ENCODE measurements at places on chromosomes 6 and 20. TPM values are rescaled to one million over a fixed set of nuclear protein-coding genes. Genes with fewer than 3 reads are reported as not detected.

MRPS26 gene
- 98.8 TPM for total RNA-seq

CYP39A1 gene
- 2.4 TPM for total RNA-seq

OR12D3 gene
- total RNA-seq = not detected

SPATS1 gene
- not detected for total RNA-seq

PPIL6 gene
- 2.0 TPM for total RNA-seq

CNBD2 gene
- 12.3 TPM for total RNA-seq

TTI1 gene
- 18.3 TPM for total RNA-seq

MACROD2 gene
- total RNA-seq = not detected

ORC3 gene
- total RNA-seq = 21.4 TPM

UBE2C gene
- total RNA-seq = 112 TPM

MOXD1 gene
- total RNA-seq = 0.88 TPM

SASH1 gene
- total RNA-seq = 6.3 TPM

TMEM217 gene
- total RNA-seq = 0.46 TPM

CLDN20 gene
- total RNA-seq = 0.14 TPM
